Common myeloid progenitor, CD34-positive (primary cell): ENCODE measurements at places on chromosomes 3 and 15.

GRCh38 chr3:38297947-38298711, 16.0 kb downstream of the SLC22A14 start:
- peak; percentile 22 for DNase-seq

DNA sequence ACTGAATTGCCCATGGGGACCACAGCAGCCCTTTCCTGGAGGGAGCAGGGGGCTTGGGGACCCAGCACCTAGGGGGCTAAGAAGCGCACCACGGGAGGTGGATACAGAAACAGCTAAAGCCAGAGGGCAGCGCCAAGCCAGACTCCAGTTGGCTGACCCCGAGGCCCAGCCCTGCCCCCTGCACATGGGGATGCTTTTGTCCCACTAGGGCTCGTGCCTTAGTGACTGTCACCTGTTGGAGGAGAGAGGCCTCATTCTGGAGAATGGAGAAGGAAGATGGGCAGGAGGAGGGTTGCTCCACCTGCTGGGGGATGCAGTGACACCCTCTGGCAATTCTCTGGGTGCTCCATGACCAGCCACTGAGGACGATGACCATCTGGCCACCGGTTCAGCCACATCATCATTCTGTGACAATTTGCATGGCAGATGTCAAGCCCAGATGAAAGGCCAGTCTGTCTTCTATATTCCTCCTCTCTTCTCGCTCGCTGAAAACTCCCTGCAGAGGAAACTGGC, 167.8 kb upstream of the TLE3 start:
- DNase-seq: no peak

GRCh38 chr15:57526615-57527014, 65.1 kb upstream of the MYZAP start:
- DNase-seq: no peak

DNA sequence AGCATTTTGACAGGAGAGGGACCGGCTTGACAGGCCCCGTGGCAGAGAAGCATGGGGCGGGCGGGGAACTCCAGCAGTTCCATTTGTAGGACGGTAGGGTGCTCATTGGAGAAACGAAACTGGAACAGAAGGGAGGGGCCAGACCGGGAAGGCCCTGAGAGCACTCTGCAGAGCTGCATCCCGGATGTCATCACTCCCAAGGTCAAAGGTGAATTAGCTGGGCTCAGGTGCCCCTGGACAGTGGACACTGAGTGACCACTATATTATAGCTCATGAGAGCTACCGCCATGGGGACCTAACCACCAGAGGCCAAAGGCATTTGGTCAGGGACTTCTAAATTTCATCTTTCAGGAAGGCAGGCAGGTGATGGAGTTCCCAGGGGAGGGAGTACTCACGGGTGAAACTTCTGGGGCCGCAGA, 7.3 kb downstream of the CSRNP1 start:
- no peak for DNase-seq

- DNase-seq: no peak
These were observed 350.5 kb upstream of the COL8A1 start for GRCh38 chr3:99287876-99288275.

DNA sequence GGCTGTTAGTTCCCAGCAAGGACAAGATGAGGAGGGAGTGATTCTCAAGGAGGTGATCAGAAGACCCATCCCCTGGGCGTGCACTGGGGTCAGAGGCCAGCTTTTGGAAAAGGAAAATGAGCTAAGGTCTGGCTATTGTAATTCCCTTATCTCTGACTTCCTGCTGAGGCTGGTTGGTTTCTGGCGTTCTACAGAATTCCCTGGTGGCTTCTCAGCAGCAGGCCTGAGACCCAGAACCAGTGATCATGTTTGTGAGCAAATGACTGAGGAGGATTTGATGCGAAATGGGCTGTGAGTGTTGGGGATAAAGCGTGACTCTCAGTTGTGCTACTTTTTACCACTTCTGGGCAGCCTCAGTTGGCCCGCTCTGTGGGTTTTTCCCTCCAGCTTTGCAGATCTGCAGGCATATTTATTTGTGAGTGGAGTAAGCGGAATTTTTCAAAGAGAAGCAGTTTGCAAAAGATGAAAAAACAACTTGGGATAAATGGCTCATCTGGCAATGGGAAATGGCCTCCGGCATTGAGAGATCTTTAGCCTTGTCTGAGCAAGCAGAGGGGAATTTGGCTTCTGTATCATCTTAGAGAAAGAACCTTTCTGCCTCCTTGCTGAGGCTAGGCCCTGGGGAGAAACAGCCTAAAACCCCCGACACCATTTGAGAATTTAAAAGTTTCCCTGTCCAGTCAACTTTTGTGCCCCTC, 102.7 kb downstream of the SLCO3A1 start:
- no peak for DNase-seq
